Inflammatory macrophage treated with lipopolysaccharide for 1 hour (primary cell): ENCODE measurements at places on chromosomes 7 and 10.

DNA sequence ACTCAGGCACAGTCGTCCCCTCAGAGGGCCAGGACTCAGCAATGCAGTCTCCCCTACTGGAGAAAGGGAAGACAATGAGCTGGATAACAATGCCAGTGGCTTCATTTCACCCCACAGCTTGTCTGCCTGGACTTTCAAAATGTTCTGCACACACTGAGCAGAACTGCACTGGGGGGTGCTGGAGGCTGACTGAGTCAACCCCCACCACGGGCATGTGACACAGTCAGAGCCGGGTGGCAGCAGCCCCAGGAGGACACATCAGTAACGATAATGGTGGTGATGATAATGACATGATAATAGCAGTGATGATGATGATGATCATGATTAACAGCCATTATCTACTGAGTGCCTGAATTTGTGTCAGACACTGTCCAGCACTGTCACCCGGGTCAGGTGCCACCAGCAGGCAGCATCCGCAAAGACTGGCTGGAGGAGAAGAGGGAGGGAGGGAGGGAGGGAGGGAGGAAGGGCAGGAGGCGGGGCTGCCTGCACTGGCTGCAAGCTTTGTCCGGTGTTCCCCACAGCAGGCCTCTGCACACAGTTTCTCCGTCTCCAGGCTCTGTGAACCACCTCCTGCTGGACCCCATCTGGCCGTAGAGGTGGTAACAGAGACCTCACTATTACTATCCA, 67.4 kb downstream of the PLXNA4 start:
- DNase-seq: no peak

- DNase-seq: no peak
Observed at GRCh38 chr10:51786684-51787035, 87.3 kb upstream of the CSTF2T start.

DNA sequence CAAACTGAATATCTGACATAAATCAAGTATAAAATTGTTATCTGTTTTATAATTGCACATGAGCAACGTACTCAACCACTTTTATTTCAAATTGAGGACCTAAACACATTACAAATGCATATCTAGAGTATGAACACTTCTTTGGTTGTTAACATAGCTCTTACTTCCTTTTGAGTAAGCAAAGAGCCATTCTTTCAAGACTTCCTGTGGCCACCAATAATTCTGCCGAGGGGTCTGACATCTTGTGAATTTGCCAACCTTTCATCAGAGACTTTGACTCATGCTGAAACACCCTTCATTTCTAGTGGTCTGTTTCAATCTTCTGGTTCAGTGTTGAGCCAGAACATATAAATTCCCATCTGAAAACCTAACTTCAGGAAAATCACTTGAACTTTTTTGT, 59.4 kb downstream of the CDK14 start:
- no peak for DNase-seq

DNA sequence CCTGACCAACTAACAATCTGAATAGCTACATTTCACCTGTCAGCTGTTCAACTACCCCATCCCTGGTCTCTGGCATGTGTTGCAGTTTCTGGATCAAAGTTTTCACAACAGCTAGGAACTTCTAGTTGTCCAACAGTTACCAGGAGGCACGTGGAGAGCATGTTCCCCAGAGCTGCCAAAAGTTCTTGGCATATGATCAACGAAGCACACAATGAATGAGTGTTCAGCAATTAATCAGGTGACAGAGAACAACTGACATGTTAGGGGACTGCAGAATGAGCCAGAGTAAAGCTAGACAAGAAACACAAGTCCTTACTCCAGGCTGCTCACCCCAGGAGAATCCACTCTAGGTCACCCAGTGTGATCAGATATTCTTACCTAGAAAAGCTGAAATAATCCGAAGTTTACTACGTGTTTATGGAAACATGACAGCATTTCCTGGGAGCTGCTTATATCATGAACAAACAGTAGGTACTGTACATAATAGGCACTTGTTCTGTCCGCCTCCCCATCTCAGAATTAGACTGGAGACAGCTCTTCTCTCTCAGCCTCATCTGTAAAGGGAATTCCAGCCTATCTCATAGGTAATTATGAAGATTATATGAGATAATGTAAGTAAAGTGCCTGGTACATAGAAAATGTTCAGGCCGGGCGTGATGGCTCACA, 50.6 kb downstream of the ZNF438 start:
- no peak for DNase-seq

DNA sequence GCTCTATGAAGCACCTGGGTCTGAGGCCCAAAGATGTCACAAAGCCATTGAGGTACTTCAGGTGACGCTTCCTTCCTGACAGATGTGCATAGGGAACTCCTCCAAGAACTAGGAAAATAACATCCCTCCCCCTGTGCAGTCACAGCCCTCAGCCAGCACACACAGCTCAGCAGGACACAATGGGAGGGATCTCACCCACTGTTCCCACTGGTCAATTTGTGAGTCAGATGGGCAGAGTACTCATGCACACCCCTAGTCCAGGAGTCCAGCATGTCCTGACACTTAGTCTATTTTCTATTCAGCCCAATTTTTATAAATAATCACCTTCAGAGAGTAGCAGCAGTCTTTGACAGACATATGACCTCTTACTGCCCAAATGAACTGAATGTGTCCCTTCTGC, 60.7 kb upstream of the PFKP start:
- no peak for DNase-seq

DNA sequence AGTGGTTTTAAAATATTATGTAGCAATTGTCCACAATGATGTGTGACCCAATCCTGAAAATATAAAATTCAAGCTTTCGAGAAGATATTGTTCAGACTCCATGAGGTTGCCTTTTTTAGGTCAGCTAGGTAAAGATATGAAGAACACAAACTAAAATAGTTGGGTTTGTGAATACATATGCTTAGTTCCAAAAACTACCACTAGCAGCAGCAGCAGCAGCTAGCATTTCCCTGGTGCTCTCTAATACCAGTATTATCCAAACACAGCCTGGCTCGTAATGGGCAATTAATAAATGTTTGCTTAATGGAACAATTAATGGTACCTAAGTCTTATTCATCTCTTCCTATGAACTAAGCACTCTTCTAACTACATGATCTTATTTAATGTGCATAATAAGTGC, 362.5 kb downstream of the MALRD1 start:
- no peak for DNase-seq

DNA sequence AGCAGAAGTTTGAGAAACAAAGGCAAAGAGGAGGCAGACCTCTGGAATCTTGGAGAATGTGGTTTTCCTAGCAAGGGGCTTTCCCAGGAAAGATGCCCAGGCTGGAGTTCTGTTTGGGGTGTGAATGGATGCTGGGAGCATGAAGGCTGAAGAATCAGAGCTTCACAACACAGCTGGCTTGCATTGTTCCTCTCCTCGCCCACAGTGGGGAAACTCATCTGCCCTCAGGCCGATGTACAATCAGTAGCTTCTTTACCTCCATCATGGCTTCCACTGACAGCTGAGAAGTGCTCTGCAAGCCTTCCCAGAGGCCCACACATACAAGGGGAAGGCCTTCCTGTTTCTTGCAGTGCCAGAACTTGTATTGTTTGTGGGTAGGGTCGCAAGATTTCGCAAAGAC, 90.8 kb upstream of the HECTD2 start:
- DNase-seq: no peak

- DNase-seq: no peak
Observed at GRCh38 chr10:109306698-109307097, 616.6 kb downstream of the XPNPEP1 start.

DNA sequence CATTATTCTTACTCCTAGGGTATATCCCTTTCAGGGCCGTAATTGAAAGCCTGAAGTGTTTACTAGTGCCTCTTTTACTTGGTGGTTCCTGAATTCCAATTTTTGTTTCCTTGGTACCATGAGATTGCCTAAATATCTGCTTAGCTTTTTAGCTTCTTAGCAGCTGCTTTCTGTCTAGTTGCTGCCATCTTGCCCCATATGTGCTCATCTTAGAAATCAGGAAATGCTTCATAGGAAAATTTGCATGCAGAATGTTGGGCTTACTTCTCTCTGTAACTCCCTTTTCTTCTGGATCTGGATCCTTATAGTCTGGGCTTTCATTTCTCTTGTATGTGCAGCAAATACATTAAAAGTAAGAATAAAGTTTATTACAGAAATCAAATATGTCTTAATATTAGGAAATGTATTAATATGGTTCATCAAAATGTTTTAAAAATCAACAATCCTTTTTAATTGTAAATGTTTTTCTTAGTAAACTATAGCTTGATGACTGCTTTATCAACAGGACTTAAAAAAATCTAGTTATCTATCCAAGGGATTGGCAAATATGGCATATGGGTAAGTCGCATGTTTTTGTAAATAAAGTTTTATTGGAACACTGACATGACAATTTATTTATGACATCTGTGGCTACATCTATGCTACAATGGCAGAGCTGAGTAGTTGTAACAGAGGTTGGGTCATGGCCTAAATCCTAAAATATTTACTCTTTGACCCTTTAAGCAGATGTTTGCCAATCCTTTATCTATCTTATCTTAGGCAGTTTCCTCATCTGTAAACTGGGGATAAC, 73.5 kb upstream of the CDK6 start:
- no peak for DNase-seq
